Activated CD4-positive, alpha-beta memory T cell treated with anti-CD3 and anti-CD28 coated beads for 36 hours (primary cell): ENCODE measurements at places on chromosomes 4 and X. TPM values are rescaled to one million over a fixed set of nuclear protein-coding genes. Genes with fewer than 3 reads are reported as not detected.
A peak's percentile ranks its signal among the peaks of the same experiment; 100 is the strongest.

- no peak for DNase-seq
Observed at GRCh38 chrX:46918434-46918833, 6.2 kb downstream of the JADE3 start.

CENPU gene
- total RNA-seq, result 82.7 TPM

DNA sequence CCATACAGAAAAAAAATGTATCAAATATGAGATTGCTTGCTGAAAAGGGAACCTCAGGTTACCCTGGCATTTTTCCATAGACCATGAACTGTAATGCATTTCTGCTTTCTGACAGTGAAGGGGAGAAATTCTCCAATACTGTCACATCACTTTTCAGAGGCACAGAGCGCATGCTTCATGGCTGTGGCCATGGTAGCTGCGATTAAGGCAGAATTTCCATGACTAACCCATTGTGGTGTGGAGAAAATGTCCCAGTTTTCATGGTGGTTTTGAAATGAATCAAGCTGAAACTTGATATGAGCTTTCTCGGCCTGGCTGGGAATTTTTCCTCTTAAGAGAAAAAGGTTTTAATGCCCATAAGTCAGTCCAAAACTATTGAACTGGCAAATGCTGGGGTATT is 39.5 kb upstream of the MAP3K15 start:
- peak; percentile 59 for DNase-seq

PASD1 gene
- not detected for total RNA-seq

DNA sequence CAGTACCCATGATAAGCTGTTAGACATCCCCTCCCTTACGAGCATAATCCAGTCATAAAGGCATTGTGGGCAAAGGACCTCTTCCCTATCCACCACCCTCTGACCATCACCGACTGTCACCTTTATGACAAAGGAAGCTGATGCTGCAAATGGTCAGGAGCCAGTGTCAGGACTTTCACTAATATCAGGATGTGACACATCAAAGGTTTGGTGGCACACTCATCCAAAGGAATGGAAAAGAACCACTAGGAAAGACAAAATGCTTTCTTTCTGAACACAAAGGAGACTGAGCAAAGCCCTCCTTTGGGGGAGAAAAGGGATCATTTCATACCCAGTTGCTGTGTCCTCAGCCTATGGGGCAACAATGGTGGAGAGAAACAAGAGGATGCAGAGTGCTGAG is 66.9 kb upstream of the PROM1 start:
- no peak for DNase-seq

GRCh38 chr4:88533088-88533790 is 9.7 kb upstream of the PYURF start:
- DNase-seq, result no peak

DNA sequence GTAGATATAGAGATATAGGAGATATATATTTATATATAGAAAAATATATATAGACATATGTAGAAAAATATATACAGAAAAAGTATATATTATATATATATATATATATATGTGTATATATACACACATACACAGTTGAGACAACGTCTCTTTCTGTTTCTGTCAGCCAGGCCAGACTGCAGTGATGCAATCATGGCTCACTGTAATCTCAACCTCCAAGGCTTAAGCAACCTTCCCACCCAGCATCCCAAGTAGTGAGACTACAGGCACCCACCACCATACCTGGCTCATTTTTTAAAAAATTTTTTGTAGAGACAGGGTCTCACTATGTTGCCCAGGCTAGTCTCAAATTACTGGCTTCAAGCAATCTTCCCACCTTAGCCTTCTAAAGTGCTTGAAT is 426.3 kb downstream of the GPM6A start:
- no peak for DNase-seq

GRCh38 chr4:8039853-8040252 is 100.2 kb upstream of the AFAP1 start:
- no peak for DNase-seq

DNA sequence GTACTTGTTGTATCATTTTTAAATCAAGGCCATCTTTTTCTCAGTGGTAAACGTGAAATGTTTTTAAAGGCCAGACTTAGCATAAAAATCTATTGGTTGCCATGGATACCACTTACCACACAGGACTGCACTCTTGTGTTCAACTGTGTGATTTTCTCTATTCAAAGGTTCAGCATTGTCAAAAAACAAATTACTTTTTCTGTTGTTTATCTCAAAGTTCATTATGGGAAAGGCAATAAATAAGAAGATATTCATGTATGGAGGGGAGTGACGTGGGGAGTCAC is 231.0 kb upstream of the GATB start:
- no peak for DNase-seq

GRCh38 chrX:122868631-122869030 is 315.4 kb upstream of the GRIA3 start:
- DNase-seq, result no peak

CA5B gene
- 15.5 TPM for total RNA-seq

GRCh38 chr4:143344041-143344440 is 7.4 kb downstream of the GAB1 start:
- no peak for DNase-seq

DNA sequence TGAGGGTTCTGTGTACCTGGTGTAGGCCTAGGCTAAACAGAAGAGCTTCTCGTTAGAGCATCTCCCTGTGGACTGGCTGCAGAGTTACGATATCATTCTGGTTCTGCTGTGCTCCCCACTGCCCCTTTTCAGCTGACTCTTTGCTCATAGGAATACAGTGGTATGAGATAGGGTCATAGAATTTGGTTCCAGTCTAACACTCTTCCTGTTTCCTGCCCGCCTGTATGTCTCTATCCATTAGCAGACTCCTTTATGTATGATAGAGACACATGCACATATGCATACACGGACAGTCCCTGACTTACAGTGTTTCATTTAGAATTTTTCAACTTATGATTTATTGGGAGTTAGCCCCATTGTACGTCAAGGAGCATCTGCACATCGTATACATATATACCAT is 15.3 kb downstream of the RNF4 start:
- DNase-seq, result no peak

GRCh38 chr4:38684271-38684670 is 20.3 kb downstream of the KLF3 start:
- no peak for DNase-seq

DNA sequence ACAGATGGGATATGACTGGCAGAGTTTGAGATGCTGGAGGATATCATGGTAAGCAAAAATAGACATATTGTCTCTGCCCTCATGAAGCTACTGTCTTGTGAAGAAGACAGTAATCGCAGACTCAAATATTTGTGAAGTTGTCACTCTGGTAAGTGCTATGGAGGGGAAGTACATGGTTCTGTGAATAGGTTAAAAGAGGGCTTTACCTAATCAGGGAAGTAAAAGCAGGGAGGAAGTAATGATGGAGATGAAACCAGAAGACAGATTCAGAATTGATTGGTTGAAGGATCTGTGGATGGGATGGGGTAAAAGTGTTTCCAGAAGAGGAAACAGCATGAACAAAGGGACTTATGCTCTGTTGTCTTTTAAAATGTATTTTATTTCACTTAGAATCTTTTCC is 19.3 kb upstream of the MAGED1 start:
- no peak for DNase-seq

GRCh38 chrX:130887376-130887775 is 15.6 kb downstream of the ENOX2 start:
- no peak for DNase-seq

DNA sequence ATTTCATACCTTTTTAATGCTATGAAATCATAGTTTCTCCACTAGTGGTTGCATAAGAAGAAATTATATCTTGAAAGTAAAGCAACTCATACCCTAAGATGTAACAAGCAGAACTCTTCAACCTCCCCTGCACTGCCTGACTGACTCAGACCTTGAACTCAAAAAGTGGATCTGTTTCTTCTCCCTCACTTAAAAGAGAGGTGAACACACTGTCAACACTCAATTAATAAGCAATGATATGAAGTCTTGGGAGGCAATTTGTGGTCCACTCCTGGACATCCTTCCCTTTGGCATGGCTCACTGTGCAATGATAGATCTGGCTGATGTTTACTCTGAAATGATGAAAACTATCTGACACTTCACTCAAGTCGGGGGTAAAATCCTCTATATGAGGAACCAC is 282.0 kb upstream of the DKK2 start:
- DNase-seq, result no peak

DNA sequence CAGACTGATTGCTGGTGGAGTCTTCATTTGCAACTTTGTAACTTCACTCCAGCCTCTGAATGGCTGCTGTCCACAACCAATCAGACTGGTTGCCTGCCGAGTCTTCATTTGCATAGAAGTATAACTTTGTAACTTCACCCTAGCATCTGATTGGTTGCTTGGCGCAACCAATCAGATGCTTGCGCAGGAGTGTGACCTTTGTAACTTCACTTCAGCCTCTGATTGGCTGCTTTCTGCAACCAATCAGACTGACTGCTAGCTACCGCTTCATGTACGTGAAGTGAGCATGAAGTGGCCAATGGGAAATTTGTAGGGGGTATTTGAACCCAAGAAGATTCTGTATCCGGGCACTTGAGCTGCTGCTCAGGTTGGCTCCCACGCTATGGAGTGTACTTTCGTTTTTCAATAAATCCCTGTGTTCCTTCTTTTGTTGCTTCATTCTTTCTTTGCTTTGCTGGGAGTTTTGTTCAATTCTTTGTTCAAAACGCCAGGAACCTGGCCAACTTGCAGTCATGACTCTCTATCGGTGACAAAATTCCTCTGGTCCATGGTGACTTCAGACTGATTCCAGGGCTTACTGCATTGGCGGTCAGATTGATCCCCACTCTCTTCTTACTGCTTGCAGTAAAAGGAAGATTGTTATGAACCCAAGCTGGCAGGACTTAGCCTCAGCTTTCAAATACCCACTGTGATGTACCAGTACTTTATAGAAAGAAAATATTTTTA is 46.4 kb upstream of the FGG start:
- no peak for DNase-seq

PORCN gene
- 7.1 TPM for total RNA-seq

GRCh38 chr4:139239127-139239772 is 40.8 kb downstream of the MGARP start:
- no peak for DNase-seq

DNA sequence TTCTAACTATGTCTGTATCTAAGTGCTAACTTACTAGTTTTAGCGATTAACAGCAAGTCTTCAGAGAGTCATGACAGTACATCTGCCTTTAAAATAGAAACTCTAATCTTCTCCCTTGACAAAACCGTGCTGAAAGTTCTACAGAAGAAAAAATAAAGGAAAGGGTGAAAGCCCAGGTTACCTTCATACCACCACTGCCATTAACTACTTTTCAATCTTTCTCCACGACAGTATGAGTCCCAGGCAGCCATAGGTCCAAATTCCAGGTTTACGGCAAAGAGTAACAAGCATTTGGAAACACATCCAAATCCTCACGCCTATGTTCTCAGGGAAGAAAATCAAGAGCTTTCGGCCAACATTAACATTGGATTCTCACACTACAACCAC is 12.4 kb upstream of the ZCCHC13 start:
- no peak for DNase-seq

UBA1 gene
- 266 TPM for total RNA-seq

DNA sequence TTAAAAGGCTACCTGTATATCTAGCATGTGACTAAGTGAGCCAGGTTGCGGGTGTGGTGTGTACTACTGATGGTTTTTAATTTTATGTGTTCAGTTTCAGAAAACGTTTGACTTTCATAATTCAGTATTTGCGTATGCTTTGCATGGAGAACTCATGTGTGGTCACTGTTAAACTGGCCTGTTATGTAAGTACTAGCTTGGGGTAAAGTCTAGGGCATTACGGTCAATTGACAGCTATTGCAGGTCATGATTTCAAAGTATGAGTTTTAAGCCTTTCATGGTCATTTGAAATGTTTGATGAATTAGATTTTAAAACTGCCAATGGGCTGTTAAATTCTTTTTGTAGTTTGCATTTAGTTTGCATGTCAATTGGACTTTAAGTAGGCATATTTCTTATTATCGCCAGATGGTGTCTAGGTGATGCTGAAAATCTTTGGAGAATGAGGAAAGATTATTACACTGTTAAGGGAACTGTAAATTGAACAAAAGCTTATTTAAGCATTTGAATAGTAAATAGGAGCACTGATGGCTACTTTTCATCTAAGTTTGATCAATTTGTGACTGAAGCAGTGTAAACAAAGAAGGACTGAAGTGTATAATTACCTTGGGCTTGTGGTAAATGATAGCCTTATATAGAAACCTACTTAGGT is 563.4 kb downstream of the DACH2 start:
- DNase-seq, result no peak

GRCh38 chr4:152810715-152811287 is 31.0 kb downstream of the ARFIP1 start:
- DNase-seq, result no peak

GRCh38 chrX:64205441-64205734 is at the start of gene AMER1:
Gene AMER1, minus strand, starts transcription at chrX:64205708. Its CDS starts 12,422 bp downstream, at chrX:64193286.
- no peak for DNase-seq

USP27X gene
- 2.0 TPM for total RNA-seq

GRCh38 chr4:127501103-127501502 is 131.7 kb upstream of the INTU start:
- DNase-seq, result no peak

CCSER1 gene
- 0.19 TPM for total RNA-seq

DNA sequence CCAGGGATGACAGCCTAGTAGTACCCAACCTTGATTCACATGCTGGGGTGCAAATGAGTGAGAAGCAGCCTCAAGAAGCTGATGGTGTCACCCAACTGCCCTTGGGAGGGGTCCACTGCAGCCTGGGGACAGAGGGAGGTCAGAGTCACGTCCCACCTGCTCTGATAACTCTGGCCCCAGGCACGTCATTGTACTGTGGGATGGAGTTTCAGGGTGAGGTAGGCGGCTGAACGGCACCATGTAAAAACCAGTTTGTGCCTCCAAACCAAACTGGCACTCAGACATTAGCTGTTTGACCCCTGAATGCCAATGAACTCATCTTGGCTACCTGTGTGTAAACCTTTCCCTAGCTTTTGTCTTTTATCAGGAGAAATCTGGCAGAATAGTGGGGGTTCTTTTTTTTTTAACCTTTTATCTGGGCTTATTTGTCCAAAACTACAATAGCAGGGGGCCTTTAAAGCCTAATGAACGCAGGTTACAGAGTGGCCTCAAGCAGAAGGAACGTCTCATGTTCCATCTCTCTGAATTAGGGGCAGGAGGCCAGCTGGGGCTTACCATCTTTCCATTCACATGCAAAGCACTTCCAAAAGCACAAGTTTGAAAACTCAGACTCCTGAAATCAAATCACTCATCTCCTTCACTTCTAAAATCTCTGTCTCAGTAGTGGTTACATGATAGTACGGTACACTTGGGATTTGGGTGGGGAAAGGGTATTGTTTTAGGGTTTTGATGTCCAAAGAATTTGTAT is 89.4 kb downstream of the IRF2 start:
- DNase-seq, result no peak

NEIL3 gene
- 18.3 TPM for total RNA-seq

GRCh38 chrX:32644476-32645245 is 566.7 kb downstream of the DMD start:
- no peak for DNase-seq

CT47B1 gene
- not detected for total RNA-seq

DNA sequence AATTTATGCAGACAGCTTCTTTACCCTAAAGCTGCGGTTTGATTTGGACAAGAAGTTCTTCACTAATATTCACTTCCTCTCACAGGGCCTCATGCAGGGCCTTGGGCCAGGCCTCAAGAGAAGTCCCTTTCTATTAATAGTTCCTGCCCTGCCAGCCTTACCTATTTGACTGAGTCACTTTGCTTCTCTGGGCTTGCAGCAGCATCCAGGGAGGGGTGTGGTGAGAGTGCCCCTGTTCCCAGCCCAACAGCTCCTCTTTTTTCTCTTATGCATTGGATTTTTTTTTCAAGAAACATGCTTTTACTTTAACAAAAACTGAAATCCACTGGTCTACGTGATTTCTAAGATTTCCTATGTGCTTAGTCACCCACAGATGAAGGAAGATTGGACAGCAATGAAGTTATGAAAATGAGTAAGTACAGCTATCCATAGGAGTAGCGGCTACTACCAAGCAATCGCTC is 26.7 kb downstream of the FAM156B start:
- no peak for DNase-seq

GRCh38 chr4:67229148-67229547 is 316.2 kb downstream of the CENPC start:
- no peak for DNase-seq
